NCI-H146 (cell line): ENCODE measurements at places on chromosomes 2 and 18.

DNA sequence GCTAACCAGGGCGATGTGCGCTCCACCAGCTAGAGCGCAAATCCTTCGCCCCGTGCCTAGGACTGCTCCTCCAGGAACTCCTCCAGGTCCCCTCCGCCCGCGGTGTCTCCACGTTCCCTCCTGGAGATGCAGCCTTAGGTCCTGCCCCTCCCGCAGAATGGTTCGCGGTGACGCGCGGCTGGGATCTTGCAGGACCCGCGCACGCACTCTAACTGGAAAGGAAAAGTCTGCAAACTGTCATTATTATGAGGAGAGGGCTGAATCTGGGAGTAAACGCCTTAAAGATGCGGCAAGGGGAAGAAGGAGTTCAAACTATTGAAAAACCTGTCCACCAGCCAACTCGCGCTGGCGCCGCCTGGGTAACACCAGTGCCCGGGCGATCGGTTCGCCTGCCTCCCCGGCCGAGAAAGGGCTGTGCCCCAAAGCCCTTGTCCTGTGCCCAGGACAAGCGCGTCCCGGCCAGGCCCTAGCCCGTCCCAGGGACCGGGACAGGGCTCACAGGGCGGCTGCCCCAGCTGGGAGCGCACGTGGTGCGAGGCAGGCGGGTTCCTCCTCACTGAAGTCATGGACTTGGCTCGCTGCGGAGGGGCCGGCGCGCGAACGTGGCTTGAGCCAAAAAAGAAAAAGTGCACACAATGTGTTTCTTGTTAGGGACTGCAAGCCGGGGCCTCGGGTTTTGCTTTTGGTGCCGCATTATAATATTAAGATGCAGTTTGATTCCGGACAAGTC, 5.5 kb upstream of the ID2 start:
- no peak for DNase-seq

GRCh38 chr2:69805887-69806286, 23.6 kb upstream of the GMCL1 start:
- DNase-seq: no peak

- no peak for DNase-seq
Measured at GRCh38 chr18:27787547-27787946, 389.4 kb downstream of the CDH2 start.

DNA sequence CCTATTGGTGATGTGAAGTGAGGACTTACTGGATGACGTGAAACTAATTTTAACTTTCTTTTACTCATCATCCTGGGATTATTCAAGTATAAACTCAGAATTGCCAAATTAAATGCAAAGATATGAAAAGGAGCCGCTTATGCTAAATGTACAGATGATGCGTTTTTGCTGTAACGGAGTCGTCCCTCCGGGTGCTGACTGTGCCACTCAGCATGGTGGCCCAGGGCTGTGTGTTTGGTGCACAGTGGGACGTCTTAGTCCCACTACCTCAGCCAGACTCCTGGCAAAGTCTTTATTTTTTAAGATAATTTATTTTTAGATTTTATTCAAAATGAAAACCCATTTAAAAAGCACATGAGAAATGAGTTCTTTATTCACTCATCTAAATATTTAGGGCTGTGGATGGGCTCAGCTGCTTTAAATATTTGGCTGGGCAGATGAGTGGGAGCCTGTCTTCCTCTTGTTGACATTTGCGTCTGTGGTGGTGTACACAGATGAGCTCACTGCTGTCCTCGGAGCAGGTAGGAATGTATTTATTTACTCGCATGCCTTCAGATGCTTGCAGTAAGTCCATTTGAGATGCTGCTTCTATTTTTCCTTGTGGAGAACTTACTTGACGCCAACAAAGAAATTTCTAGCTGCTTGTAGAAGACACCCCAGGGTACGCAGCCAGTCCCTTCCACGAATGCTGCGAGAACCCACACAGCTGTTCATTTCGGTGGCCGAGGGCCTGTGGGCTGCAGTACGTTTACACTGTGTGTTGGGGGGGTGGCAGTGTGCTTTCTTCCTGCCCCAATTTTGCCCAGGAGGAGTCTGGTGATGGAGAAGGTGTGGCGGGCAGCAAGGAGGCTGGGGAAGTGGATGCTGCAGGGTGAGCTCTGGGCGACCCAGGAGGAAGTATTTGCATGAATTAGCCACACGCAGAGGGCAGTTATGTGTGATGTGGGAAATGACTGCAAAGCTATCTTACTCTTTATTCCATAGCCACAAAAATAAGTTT, 105.0 kb downstream of the AGAP1 start:
- DNase-seq: no peak

DNA sequence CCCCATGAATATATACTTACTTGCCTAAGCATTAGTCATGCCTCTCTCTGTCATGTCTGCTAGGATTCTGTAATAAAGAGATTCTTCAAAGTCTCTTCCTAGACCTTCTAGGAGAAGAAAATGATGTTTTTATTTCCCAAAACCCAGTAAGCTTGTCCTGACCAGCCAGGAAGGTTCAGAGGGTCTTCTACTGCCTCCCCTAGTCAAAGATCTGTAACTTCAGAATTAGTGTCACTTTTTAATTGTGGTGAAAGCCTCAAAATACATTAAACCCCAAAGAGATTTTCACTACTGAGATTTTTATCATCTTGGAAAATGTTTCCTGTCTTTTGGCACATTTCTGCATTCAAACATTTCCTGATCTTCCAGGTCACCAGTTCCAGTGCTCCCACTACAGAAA, 232.9 kb upstream of the STK17B start:
- no peak for DNase-seq

DNA sequence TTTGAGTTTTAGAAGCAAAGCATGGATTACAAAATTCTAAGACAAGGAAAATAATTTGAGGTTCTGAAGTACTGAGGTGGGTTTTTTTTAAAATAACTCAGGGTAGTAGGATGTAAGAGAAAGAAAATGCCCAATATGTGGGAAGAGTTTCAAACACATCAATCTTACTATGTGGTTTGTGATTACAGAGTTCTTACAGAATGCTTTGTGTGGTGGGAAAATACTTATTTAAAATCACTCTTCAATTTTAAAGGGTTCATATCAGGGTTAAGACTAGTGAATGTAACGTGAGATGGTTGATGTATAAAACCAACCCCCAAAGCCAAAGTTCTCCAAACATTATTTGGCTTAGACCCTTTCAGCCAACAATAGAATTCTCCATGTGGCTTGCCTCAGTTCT, 173.5 kb downstream of the UBE2E3 start:
- no peak for DNase-seq

GRCh38 chr2:54803783-54804751, 80.6 kb downstream of the EML6 start:
- no peak for DNase-seq

GRCh38 chr2:236959876-236960275, 125.8 kb upstream of the COPS8 start:
- no peak for DNase-seq

- peak; percentile 15 for DNase-seq
Measured at GRCh38 chr2:205696331-205696926, 14.1 kb downstream of the NRP2 start.

- DNase-seq: no peak
Measured at GRCh38 chr2:215787025-215787424, 226.3 kb downstream of the MREG start.
